Stimulated activated CD8-positive, alpha-beta memory T cell treated with anti-CD3 and anti-CD28 coated beads, Interleukin-4, amount 100 ng/mL, for 1 hour (primary cell): ENCODE measurements at places on chromosomes 4 and X.

DNA sequence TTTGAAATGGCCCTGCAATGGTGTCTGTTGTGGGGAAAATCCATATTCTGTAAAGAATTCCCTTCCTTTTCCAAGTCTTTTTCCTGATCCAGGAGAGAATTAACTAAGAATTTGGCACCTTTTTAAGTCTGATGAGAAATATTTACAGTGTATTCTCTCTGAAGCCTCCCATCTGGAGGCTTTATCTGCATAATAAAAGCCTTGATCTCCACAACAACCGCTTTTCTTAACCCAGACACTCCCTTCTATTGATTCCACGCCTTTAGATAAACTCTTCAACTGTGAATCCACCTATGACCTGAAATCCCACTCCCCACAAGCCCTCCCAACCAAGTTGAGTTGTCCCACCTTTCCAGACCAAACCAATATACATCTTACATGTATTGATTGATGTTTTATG is 43.1 kb upstream of the TMPRSS11E start:
- DNase-seq, result no peak

DNA sequence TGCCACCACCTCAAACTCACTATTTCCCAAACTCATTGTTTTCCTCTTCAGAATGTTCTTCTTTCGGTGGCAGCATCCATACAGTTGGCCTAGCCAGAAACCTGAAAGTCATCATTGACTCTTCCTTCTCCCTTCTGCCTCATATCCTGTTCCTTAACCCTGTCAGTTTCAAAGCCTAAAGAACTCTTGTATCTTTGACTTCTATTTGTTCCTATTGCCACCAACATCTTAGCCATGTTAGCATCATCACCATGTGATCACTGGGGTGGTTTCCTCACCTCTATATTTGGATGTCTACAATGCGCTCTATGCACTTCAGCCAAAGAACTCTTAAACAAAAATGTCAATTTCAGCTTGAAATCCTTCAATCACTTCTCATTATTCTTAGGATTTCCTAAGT is 29.0 kb downstream of the DDX60L start:
- no peak for DNase-seq

GRCh38 chr4:139184129-139184528 is 7.1 kb upstream of the ELF2 start:
- DNase-seq, result no peak

DNA sequence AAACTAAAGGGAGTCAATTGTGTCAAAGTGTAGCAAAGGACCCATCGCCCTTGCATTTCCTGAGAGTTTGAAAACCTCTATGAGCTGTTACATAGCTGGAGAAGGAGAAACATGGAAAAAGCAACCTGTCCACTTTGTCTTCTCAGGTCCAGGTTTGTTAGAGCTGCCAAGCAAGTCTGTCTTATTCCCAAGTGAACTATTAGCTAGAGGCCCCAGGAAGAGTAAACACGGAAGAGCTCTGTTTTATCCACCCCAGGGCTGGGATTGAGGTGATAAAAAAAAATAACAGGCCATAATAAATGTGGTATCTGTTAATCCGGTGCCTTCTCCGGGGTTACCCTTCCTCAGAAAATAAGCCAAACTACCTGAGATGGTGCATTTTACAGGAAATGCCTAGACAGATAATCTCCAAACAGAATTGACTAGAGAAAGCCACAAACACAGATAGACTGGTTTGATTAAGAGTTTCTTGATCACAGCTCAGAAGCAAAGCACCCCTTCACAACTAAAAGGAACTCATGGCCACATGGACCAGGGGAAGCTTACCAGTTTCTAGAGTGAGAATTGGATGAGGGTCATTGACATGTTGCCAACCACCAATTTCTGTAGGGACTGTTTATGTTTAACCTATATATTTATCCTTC is 35.9 kb upstream of the RELL1 start:
- DNase-seq, result no peak

- no peak for DNase-seq
These were observed 41.2 kb downstream of the PRDM5 start for GRCh38 chr4:120881351-120881750.

- no peak for DNase-seq
These were observed 123.5 kb upstream of the JADE1 start for GRCh38 chr4:128686032-128686465.

DNA sequence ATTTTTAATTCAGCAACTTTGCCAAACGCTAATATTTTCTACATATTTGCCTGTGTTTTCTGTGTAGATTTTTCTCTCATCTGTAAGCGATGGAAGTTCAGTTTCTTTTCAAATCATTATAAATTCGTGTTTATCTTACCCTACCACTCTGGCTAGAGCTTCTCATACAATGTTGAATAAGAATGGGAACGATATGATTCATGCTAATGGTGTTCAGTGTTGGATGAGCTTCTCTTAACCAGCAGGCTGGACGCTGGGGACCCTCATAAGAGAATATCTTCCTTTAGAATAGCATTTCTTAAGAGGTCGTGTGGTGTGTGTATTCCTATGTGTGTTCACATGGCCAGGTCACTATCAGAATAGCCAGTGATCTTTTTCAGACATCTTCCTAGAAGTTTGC is 31.0 kb downstream of the NSDHL start:
- no peak for DNase-seq

GRCh38 chr4:20287246-20287645 is 35.5 kb downstream of the SLIT2 start:
- no peak for DNase-seq

DNA sequence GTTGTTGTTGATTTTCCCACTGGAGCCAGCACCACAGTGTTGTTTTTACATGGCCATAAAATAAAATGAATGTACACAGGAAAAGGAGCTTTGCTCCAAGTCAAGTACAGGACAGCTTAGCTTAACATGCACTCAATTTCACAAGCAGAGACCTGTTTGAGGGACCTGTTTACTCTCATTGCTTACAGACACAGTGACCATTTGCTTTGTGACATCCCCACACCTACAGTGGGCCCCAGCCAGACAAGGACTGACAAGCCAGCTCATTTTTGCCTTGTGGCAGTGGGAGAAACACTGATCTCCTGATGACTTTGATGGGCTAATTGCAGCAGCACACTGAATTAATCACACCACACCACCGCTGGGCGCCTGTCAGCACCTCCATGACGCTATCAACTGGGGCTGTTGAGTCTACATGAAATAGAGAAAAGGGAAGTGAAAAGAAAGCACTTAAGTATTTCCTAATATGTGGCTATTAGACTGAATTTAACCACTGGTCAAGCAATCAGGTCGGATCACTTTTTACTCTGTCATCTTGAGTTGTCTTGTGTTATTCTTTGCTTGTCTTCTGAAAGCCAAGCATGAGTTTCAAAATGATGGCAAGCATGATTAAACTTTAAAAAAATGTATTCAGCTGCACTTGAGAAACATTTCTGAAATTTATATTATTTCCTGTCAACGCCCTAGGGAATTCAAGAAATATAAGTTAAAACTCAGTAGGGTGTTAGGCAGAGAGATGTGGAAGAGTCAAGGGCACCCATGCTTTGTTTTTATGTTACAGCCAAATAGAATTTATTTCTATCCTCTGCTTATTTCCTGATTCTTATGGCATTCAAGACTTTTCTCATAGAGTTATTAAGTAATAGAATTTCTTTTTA is 557.7 kb downstream of the RAB28 start:
- no peak for DNase-seq

DNA sequence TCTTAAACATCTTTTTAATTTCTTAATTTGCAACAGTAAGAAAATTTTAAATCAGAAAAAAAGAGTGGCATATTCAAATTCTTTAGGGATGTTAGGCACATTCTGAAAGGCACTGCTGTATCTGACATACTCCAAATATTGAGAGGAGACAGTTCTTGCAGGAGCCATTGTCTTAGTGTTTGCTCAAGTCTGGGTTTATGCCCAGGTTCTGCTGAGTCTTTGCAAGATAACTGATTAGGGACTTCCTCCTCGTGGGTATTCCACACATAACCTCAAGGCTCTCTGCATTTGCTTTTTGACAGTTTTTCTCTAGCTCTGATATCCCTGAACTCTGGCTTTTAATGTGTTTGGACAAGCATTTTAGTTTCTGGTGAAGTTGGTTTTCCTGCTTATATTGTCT is 52.6 kb downstream of the RPS3A start:
- no peak for DNase-seq

DNA sequence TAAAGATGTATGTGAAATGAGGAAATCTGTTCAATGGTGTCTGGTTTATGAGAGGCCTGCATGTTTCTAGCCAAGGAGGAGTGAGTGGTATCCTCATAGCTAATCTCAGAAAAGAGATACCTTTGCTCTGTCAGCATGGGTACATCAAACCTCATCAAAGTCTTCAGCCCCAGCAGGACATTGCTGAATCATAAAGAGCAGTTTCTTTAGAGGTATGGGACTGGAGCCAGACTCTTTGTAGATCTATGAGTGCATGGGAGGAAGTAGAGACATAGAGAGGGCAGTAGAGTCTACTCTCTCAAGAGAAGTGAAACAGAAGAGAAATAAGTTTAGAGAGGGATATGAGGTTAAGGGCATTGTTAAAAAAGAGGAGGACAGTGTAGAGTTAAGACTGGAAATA is 1950.9 kb downstream of the ARAP2 start:
- DNase-seq, result no peak

DNA sequence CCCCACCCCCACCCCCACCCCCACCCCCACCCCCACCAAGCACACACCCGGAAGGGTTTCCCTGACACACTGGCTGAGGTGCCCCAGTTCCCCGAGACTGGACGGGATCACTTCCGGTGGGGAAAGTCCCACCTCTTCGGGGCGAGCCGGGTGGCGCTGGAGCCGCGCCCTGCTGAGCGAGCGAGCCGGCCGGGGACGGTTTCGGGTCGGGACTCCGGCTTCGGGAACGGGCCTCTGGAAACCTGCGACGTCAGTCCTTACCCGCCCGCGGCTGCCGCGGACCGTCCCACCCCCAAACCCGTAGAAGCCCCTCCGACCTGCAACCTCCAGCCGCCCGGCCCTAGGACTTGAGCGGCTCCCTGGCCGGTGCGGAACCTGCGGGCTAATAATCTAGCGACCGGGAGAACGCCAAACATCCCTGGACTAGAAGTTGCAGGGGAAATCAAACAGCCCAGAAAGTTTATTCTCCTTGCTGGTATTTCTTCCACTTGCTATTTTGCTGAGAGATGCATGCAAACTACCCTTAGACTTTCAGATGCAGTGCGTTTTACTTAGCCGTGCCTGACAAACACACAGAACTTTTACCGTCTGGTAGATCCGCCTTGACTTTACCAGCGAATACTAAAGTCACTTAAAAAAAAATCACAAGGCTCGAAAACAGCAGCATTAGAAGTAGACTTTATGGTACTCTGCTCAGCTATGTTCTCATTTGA is 991 bp downstream of the RAP2C start:
- DNase-seq, result peak; percentile 50

GRCh38 chr4:183627979-183628588 is 30.9 kb downstream of the RWDD4 start:
- DNase-seq, result no peak

GRCh38 chrX:154855256-154855655 is 20.8 kb upstream of the SMIM9 start:
- no peak for DNase-seq

DNA sequence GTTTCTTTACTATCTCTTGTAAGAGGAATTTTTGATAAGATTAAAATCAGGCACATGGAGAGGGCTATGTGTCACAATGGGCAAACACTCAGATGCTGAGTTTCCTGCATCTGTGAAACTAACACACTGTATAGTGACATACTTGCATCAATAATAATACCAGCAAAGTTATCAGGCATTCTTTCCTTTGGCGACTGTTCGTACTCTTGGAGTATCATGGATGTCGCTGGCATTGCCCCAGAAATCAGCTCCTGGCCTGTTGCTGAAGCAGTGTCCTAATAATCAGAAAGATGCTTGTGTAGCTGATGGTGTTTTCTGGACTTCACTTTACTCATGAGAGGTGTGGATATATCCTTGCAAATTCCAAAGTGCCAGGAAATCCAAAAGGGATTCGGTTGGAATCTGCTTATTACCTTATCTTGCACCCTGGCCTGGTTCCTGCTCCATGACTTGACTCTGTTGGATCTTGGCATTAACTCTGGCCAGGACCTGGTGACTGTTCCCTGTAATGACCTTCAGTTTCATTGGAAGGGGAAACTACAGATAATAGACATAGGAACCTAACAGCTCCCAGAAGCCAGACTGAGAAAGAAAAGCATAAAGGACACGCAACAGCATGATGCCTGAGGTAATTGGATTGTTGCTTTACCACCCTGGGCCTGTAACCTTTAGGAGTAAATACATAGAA is 762.5 kb upstream of the GRIA3 start:
- no peak for DNase-seq

DNA sequence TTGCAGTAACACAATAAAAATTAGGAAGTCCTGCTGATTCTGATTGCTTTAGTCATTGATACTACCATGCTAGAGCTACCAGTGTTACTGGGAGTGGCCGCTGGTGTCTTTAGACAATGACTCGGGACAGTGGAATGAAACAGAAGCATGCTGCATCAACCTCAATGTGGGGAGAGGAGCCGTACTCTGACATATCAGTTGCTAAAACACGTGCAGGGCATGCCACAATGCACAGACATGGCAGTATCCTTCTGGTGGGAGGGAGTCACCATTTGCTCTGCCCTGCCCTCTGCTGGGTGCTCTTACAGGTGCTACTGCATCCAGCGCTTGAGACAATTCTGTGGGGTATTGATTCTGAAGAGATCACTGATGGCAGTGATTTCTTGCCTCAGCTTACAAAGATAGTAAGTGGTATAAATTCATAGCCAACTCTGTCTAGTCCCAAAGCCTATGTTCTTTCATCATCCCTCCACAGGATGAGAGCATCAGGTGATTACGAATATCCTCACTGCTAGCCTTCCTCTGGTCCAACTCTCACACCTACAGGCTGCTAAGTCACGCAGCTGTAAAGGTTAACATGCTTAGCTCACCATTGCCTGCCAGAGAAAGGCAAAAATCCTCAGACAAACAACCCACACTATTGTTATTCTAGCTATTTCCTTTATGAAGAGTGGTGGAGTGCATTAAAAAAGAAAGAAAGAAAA is 43.7 kb downstream of the NSG1 start:
- peak; percentile 13 for DNase-seq

DNA sequence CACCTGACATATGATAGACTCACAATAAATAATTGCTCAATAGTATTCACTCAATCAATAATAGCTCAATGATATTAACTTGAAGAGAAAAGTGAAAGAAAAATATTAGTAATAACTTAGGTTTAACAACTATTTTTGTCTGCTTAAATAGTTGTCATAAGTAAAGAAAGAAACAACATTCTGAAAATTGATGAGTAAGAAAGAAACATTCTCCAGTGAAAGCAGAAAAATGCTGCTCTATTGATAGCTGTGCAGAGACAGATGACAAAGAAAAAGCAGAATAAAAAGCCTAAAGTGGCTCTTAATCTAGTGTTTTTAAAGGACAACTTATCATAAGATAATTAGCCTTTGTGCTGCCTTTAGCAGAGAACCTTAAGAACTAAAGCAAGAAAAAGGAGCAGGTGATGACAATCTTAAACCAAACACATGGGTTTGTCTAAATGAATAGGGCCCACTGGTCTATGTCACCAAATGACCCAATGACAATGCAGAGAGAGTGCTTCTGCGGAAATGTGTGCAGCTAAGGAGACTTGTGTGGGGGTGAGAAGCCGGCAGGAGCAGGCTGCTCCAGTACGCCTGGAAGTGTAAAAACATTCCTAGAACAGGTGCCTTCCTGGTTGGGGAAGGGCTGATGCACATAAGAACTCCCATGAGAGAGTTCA is 13.2 kb downstream of the HS3ST1 start:
- no peak for DNase-seq
